ENCODE measurements at places on chromosomes 3 and 15.

DNA sequence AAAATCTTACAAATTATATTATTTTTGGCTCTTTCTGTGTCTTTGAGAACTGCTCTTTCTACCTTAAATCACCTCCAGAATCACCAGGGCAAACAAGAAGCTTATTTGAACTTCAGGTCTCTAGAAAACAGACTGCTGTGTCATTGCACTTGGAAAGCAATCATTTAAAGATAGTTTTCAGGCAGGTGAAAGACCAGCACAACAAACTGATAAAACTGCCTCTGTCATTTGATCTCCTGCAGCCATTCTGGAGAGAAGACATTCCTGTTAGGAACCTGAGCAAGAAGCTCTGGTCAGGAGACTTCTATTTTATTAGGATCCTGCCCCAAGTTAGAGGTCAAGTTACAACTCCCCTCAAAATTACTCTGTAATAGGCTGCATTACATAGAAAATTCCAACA, 50.7 kb upstream of the AP4E1 start:
- DNase-seq = no peak

DNA sequence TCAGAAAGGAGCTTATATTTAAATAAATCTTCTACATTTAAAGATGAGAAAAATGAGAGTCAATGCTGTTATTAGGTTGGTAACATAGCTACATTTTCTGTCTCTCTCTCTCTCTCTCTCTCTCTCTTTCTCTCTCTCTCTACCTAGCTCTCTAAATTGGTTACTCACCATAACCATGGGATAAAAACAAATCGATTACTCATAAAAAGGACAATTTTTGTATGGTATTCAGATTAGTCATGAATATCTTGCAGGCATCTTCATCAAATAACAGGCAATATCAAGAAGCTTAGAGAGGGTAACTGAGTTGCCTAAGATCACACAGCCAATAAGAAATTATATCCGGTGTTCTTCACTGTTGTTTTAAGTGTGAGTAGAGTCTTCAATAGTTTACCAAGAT, 81.8 kb upstream of the ALCAM start:
- no peak for DNase-seq

- DNase-seq = no peak
These were observed 110.0 kb downstream of the RAB11A start for GRCh38 chr15:65979316-65979715.

DNA sequence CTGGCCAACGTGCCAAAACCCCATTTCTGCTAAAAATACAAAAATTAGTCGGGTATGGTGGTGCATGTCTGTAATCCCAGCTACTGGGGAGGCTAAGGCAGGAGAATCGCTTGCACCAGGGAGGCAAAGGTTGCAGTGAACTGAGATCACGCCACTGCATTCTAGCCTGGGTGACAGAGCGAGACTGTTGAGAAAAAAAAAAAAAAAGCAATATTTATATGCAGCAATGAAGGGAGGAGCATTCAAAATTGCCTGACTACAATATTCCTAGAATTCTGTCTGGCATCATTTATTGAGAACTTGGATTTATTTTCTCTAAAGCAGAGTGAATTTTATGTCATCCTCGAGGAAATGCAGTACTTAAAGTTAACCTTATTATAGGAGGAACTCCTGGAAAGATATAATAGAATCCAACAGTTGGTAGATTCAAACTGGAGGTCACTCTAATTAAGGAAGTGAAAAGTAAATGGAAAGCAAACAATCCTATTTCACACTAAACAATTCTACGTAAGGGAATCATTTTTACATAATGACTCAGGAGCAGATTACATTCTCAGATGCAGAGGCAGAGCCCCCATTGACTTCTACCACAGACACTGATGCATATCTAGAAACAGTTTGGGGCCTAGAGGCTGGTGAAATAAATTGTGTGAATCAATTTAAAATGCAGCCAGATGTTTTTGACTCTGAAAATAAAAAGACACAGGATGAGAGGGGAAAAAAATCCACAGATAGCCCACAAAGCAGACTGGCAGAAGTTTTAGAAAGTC, 82.1 kb upstream of the FHIT start:
- DNase-seq = no peak

DNA sequence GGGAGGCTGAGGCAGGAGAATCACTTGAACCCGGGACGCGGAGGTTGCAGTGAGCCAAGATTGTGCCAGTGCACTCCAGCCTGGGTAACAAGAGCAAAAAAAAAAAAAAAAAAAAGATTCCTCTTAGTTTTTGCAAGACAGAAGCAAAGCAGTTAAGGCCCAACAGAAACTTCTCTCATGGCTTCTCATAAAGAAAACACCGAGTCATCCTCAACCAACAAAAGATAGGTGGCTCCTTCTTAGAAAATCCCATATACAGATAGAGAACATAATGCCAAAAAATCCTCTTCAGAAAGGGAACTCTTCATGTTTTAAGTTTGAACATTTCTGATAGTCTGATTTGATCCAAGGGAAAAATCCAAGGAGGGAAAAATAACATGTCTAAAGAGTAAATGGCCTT, 12.5 kb upstream of the SKIL start:
- no peak for DNase-seq

DNA sequence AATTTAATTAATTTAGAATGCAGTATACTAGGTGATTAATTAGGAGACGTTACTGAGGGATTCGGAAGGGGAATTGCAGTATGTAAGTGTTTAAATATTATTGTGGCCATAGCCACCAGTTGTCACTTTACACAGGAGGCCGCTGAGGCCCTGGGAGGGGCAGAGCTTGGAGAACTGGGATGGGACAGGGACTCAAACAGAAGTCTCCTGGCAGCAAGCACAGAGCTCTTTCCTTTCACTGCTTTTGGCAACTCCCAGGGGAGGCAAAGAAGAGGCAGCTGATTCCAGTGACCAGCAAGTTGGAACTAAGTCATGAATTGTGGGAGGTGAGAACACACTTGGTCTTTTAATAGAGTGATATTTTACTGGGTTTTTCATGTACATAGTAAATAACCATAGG, 248.6 kb downstream of the RPLP1 start:
- no peak for DNase-seq

- DNase-seq = no peak
These were observed 128.4 kb downstream of the FAM174B start for GRCh38 chr15:92527197-92527596.

DNA sequence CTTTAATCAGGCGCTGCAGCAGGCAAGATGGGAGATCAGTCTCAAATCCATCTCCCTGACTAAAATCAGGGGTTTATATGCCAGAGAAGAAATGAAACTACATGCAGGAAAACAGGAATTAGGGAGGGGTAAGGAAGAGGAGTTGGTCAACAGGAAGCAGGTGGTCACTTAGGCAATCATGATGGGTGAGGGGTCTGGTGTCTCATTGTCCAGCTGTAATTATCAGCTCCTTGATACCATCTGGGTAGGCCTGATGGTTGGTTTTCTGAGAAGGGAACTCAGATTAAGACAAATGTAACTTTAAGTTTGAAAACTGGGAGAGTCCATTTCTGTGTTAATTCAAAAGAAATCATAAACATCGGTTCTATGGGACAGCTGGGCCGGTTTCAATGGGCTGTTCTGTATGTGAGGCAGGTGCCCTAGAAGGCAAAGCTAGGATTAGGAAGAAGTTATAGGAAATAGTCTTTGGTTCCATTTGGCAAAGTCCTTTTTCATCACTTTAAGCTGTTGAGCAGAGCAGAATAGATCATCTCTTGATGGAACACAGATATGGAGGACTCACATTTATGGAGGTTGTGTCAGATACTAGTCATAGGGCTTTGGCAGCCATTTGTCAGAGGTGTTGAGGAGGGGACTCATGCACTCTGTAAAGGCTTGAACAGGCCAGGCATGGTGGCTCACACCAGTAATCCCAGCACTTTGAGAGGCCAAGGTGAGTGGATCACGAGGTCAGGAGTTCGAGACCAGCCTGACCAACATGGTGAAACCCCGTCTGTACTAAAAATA, 149.4 kb downstream of the VGLL4 start:
- no peak for DNase-seq

- peak; percentile 41 for DNase-seq
These were observed 30.5 kb upstream of the BLM start for GRCh38 chr15:90686435-90687218.

DNA sequence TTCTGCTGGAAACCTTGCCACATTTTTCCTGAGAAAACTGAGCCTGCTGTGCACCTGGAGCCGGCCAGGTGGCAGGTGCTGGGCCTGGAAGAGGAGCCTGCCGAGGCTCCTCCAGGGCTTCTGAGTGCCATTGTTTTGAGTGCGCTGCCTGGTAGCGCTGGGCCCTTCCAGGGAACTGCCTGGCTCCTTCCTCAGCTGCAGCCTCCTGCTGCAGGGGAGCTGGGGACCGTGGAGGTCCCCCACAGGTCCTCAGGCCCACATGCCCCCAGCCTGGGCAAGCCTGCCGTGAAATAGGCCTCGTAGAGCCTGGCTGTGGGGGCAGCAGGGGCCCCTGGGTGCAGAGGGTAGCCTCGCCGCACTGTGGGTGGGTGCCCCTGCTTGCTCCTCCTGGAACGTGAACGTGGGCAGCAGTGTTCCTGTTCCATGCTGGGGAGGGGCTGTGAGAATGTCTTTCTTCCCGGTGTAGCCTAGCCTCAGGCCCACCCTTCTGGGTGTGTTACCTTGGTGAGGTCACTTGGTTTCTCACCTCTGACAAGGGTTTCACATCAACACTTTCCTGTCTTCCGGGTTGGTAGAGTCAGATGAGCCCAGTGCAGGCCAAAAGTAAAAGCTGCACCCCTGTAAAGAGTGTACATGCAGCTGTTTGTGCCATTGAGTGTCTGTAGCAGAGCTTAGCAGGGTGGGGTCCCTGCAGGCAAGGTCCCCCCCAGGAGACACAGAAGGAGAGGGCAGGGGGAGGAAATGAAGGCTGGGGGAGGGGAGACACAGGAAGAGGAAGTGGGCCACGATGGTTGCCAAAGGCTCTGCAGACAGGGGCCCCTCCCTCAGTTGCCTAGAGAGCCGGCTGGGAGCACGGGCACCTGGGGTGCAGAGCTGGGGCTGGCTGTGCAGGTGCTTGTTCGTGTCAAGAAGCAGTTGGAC, 34.5 kb downstream of the KLF13 start:
- peak; percentile 76 for DNase-seq

- DNase-seq = no peak
These were observed 31.2 kb upstream of the TOP2B start for GRCh38 chr3:25695731-25696420.

DNA sequence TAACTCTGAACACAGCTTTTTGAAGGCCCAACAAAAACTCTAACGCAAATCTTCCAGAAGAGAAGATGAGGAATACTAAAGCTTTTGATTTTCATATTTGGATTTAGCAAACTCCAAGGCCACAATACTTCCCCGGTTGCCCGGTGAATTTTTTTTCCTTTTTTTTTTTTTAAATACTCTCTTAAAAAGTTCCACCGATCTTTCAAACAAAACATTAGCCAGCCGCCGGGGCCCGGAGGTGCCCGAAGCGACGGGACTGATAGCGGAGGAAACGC, 2.3 kb downstream of the FOXL2 start:
- no peak for DNase-seq

DNA sequence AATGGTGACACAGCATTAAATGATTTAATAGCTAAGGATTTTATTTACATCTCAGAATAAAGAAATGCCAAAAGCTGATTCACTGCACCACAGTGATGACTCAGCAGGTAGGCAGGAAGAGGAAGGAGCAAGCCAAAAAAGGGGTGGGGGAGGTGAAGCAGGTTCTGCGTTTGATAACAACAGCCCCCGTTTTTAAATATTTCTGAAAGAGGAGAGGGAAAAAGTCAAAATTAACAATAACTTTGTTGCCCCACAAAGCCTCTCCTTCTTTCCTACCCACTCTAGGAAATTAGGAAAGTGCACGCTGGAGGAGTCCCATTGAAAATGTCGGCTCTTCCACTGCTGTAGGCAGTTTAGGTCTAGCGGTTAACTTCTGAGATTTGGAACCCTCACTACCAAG, 9.9 kb upstream of the CCDC54 start:
- DNase-seq = no peak

- no peak for DNase-seq
These were observed 6.5 kb upstream of the TMEM115 start for GRCh38 chr3:50365842-50366220.

GRCh38 chr3:155244699-155245098, 48.8 kb downstream of the STRIT1 start:
- no peak for DNase-seq

DNA sequence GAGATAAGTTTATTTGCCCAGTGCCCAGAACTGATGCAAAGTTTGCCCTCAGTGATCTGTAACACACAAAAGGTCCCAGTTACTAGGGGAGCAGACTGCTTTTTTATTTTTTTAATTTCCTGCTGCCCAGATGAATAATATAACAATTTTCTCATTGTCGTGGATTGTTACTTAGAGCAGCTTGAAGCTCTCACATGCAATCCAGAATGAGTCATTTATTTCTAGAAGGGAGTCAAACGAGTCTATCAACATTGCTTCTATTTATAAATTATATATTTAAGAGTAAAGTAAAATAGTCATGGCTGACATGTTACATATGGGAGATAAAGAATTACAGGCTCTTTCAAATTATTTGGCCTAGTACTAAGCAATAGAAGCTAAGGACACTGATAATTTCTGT, 41.3 kb downstream of the MEIS2 start:
- DNase-seq = no peak

DNA sequence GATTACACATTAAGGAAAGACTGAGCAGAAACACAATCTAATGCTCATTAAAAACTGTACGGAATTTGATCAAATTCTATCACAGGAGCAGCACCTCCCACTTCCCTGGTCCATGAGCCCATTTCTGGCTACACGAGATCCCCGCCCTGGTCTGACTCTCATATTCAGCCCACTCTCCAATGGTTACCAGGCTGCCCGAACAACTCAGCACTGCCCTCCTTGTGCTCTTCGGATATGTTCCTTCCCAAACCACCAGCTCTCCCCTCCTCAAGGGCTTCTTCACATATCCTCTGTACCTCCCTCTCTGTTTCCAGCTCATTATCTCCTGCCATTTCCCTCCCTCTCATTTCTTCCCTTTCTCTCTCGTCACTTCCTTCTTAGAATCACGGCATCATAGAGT, 180.5 kb downstream of the RSL24D1 start:
- DNase-seq = no peak

- no peak for DNase-seq
These were observed 128.8 kb upstream of the CHRM5 start for GRCh38 chr15:33839540-33839939.

DNA sequence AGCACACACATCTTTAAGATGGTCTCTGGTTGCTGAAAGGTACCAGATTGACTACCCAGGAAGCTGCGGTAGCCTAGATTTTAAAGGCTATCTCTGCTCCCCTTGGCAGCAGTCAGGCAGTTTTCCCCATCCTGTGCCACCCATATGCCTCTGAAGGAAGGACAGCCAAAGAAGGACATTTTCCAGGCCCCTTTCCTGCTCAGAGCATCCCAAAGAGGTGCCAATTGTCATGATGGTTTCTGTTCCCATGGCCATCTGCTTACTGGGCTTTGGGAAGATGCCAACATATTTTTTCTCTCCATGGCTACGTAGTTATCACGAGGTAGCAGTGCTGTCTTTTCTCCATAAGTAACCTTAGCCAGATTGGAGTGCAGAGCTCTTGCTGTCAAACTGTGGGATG, 39.7 kb downstream of the UNC13C start:
- no peak for DNase-seq

GRCh38 chr3:194328053-194328657, 23.0 kb downstream of the CPN2 start:
- no peak for DNase-seq

- no peak for DNase-seq
These were observed 63.8 kb downstream of the GJD2 start for GRCh38 chr15:34691034-34691433.

Measured in natural killer cell treated with Interleukin-12 subunit alpha and Interleukin-12 subunit beta and Interleukin-15 and Interleukin-18, amount 100 ng/mL, for 72 hours (primary cell).